ENCODE measurements at places on chromosomes 4 and X.

DNA sequence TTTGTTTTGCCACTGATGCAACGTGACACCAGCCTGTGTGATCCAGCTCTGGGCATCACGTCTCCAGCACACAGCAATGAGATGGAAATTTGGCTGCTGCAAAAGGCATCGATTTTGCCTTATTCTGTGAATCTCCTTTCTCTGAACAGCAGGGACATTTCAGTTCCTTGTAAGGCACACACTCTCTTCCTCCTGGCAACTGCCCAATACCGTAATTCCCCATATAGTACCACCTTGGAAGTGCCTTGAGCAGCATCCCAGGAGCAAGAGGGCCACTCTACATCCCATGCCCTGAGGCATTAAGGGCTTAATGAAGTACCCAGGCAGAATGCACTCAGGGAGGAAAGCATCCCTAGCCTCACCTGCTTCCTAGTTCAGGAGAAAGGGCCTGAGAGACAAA, 10.5 kb upstream of the MAMLD1 start:
- no peak for DNase-seq

DNA sequence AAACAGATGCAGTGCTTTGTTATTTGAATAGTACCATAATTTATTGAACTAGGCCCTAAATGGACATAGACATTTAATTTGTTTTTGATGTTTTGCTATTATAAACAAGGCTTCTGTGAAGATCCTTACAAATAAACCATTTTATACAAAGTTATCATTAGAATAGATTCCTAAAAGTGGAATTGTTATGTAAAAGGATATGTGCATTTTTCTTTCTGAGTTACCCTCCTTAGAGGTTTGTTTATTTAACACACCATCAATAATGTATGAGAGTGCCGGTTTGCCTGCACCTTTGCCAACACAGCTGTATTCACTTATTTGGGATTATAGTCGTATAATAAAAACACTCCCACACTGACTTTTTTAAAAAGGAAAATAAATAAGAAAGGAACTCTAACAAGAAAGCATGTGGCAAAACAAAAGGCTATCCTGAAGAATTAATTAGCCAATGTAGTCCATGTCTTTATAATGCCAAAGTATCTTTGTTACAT, 84.8 kb downstream of the PAK3 start:
- DNase-seq, result no peak

DNA sequence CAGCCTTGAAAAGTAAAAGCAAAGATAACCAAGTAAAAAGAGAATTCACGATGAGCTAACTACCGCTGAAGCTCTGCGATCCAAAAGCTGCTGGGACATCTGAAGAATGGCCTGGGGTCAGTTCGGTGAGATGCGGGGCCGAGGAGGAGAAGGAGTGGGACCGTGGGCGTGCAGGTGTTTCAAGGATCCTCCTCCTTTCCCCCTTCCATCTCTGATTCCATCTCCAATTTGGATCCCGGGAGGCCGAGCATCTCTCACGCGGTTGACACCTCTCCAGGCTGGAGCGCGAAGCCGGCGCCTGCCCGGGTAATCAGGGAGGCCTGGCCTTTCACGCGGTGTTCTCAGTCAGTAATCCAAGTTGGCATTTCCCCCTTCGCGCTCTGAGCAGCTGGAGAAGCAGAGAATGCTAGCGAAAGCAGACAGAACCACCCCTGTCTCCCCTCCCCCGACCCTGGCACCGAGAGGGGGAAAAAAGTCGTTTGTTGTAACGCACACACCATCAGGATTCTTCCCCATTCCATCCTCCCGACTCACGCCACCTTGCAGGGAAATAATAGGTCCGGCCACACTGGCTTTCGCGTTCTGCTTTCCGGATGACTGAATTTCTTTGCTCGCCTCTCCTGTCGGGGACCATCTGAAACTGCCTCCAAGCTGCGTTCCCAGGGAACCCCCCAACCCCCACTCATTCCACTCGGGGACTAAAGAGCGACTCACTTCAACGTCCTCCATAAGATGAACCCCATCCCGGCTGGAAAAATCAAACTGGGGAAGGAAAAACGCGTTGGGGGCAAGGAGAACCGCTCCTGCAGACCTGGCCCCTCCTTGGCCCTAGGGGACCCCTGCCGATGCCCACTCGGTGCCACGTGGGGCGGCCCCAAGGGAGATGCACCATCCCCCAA, 6.5 kb downstream of the NEUROG2 start:
- no peak for DNase-seq

DNA sequence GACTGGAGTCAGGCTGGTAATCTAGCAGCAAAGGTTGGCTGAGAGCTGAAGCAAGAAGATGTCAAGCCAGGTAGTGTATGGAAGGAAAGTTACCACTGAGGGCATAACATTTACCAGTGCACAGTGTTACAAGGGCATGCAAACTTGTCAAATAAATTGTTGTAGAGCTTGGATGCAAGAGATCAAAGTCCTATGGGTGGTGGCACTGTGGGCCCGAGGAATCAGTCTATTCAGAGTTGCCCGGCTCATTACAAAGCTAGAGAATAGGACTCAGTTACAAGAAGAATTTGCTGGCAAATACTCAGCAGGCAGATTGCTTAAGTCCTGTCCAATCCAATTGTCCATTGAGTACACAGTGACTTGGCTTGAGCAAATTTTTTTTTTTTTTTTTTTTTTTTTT, 2043.8 kb downstream of the ARAP2 start:
- DNase-seq, result no peak

- no peak for DNase-seq
Measured at GRCh38 chrX:123330229-123330942, 146.3 kb downstream of the GRIA3 start.

DNA sequence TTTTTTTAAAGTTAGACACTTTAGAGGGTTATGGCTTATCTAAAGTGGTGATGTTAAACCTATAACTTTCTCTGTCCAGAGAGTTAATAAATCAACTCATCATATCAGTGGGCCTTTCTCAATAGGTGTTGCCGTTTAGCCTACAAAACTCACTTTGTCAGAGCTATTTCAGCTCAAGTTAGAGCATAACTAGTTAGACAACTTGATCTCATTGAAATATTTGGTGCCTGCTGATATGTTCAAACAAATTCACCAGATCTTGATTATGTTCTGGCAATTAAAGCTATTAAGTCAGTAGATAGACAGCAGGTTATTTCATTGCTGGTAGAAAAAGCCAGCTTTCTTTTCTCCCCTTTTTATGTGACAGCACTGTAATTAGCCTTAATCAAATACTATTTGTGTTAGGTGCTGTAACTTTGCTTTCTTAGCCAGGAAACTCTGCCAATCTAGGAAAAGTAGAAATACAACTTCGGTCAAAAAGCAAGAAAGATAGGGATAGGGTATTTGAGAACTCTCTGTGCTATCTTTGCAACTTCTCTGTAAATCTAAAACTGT, 191.8 kb downstream of the MAML3 start:
- no peak for DNase-seq

DNA sequence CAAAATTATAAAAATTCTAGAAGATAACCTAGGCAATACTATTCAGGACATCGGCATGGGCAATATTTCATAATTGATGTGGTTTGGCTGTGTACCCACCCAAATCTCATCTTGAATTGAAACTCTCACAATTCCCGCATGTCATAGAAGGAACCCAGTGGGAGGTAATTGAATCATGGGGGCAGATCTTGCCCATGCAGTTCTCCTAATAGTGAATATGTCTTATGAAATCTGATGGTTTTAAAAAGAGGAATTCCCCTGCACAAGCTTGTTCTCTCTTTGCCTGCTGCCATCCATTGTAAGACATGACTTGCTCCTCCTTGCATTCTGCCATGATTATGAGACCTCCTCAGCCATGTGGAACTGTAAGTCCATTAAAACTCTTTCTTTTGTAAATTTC, 77.7 kb downstream of the DDX60 start:
- no peak for DNase-seq

All from activated CD8-positive, alpha-beta memory T cell treated with anti-CD3 and anti-CD28 coated beads for 1 hour (primary cell).